ENCODE measurements at places on chromosomes 13 and 19.

GRCh38 chr19:51365211-51365964, 800 bp downstream of the ETFB start:
- DNase-seq: no peak

- no peak for DNase-seq
Measured at GRCh38 chr19:57802269-57802668, 12.4 kb downstream of the ZNF552 start.

DNA sequence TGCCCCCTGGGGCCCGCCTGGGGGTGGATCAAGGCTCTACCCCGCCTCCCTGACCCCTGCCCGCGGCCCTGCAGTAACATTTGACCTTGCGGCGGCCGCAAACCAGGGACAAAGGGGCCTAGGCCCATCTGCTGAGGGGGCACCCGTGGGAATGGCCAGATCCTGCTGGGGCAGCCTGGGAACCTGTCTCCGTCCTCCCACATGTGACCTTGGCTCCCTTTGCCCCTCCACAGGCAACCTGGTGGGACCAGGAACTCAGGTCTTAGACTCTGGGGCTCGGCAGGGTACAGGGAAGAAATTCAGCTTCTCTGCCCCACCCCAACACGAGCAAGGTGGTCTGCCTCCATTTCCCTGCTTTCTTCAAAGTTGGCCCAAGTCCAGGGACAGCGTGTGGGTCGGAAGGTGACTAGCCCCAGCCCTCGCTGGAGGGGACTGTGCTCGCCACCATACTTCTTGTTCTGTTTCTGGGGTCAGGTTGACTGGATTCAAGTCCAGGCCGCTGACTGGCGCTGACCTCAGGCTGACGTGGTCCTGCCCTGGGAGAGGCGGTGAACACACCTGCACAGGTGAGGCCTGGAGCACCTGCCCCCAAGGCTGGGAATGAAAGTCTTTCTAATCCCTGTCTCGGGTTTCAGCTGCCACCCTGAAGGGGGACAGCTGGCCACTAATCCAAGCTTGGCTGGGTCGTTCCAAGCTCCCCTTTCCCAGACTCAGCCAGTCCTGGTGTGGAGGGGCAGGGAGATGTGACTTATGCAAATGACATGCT, 2.5 kb upstream of the NR2F6 start:
- DNase-seq: no peak

GRCh38 chr13:58876473-58876872, 1244.9 kb downstream of the PCDH17 start:
- no peak for DNase-seq

DNA sequence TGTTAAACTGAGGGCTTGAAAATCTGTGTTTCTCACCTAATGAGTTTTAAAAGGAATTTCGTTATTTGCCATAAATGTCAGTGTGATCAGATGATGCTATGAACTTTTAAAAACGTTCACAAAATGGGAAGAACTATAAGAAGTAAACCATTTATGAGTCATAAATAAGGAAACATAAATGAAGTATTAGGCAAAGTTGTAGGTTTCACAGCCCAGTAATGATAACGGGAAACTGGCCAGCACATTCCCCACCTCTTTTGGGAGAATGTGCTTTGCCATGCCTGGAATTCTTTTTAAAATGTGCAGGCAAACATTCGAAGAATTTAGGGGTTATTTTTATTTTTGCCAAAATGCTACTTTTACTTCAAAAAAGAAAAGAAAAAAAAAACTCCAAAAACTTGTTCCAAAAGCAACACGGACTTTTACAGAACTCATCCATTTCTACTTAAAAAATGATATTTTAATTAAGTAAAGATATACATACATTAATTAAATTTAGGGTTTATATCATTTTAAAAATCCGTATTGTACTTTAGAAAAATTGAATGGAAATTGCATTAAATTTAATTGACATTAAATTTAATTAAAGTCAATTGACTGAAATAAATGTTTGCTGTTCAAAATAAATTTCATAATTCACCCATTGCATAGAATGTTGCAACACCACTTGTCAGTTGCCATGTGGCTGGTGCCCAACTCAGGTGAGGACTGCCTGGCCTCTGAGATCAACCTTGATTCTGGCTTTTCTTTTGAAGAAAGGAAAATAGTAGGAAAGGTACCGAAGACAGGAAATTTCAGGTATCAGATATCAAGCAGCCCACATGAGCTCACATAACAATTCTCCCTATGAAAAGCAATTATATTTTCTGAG, 1198.5 kb downstream of the EFNB2 start:
- DNase-seq: no peak

- DNase-seq: no peak
Measured at GRCh38 chr13:44435919-44436510, 62.4 kb downstream of the SERP2 start.

GRCh38 chr13:28611654-28612131, 47.2 kb upstream of the POMP start:
- DNase-seq: no peak

DNA sequence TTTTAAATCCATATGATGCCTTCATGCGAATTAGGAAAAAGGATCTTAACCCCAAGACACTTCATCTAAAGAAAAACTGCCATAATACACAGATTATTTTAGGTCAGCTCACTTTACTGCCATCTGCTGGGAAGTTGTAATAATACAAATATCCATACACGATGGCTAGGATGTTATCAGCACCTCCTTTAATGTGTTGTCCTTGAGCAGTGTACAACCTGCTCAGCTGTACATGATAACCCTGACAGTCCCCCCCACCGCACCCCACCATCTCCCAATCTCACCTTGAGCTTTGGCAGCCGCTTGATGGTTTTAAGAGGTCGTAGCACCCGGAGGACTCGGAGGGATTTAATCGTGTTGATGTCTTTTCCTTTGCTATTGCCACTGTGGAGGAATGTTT, 112.2 kb downstream of the IER2 start:
- DNase-seq: no peak

GRCh38 chr13:26050568-26051230, 1.1 kb downstream of the SHISA2 start:
- DNase-seq: no peak

DNA sequence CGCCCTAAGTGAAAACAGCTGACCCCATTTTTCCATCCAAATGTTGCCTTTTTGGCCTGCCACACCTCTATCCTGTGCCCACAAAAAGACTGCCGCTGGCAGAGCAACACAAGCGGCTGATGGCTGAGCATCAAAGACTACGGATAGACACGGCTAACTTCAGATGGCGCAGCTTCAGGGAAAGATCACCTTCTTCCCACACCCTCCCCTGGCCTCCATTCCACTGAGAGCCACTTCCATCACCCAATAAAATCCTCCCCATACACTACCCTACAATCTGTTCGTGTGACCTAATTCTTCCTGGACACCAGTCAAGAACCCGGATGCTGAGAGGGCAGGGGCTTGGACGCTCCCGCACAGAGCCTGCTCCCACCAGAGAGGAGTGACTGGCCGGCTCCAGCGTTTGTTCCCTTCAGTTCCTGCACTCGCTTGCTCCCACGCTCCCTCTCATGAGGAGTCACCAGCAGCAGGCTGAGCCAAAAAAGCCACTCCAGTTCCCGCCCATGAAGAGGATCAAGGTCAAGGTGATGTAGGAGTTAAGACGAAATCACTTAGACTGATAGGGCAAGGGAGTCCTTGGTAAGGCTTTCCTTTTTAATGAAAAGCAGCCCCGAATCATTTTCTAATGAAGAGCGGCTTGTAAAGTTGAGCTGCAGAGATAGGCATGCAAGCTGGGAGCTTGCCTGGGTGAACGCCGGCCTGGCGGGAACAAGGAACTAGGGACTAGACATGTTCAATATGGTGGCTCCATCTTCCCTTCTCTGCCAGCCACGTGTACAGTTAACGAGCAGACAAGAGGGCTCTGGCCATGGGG, 35.7 kb downstream of the TSKS start:
- no peak for DNase-seq

DNA sequence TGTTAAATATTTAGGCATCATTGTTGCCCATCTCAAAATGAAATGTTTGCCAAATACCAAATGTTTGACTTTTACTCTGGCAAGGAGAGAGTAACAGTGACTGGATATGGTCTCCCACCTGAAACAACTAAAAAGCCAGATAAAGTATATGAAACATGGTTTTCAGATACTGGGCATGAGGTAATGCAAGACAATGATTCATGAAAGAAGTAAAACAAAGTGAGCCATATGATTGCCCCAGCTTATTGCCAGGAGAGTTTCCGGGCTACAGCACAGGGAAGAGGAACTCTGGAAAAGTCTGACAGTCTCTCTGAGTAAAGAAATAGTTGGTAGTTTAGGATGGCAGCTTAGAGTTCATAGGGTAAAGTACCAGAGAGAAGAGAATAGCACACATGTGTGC, 354.6 kb downstream of the DNAJC15 start:
- no peak for DNase-seq

- DNase-seq: no peak
Measured at GRCh38 chr19:46081928-46082727, 41.3 kb upstream of the IGFL4 start.

DNA sequence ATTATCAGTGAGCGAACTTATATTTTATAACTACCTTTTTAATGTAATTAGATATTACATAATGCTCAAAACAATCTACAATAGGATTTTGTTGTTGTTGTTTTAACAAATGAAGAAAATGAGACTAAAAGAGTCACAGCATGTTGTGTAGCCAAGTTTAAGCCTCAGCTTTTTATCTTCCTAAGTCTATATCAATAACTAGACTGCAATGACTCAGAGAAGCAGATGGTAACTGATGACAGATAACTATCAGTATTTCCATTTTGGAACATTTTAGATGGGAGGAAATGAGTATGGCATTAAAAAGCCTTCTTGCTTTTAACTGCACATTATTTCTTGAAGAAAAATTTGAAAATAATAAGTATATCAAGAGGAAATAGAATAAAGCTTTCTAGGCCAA, 825.2 kb downstream of the SLITRK1 start:
- DNase-seq: no peak

GRCh38 chr13:98771838-98772611, 19.6 kb upstream of the SLC15A1 start:
- no peak for DNase-seq

- DNase-seq: no peak
Measured at GRCh38 chr13:110302997-110303396, 4.0 kb downstream of the COL4A1 start.

- no peak for DNase-seq
Measured at GRCh38 chr13:76647550-76647949, 238.7 kb downstream of the KCTD12 start.

GRCh38 chr13:50370303-50370950, 355.2 kb downstream of the KCNRG start:
- DNase-seq: no peak

DNA sequence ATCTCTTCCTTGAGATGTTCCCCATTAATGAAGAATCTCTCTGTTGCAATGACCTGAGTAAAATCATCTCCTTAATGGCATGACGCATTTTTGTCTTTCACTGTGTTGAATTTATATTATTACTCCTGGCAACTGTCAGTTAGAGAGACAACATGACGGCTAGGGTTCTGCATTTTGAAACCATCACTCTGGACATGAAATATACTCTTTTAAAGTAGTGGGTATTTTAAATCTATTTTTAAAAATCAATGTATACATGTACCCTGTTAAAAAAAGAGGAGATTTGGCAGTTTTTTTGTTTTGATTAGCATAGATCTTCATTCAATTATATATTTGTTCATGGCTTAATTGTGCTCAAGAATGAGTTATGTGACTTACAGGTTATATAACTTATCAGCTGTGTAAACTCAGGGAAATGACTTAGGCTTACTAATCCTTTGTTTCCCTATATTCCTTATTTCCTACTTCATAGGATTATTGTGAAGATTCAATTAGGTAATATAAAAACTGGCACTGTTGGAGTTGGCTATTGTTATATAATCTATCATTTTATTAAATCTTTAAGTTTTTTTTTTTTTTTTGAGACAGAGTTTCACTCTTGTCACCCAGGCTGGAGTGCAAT, 632.0 kb upstream of the SPRY2 start:
- DNase-seq: no peak

GRCh38 chr13:71879129-71879535, 12.1 kb upstream of the DACH1 start:
- no peak for DNase-seq

- DNase-seq: no peak
Measured at GRCh38 chr13:29067306-29067945, 247.3 kb downstream of the MTUS2 start.

DNA sequence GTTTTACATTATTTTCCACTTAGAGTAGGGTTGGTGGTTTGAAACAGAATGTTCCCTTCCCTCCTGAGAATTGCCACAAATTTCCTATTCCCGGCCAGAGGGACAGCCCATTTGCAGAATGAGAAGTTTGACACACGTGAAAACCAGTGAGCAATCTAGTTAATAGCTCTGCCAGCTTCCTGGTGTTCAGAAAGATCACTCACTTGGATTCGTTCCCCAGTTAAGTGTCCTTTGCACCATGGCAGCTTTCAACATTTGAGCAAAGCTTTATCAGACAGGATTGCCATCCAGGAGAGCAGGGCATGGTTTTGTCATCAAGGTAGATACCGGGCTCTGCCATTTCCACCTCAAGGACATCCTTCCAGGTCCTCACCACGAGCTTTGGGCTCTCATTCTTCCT, 28.2 kb downstream of the RASL11A start:
- no peak for DNase-seq

DNA sequence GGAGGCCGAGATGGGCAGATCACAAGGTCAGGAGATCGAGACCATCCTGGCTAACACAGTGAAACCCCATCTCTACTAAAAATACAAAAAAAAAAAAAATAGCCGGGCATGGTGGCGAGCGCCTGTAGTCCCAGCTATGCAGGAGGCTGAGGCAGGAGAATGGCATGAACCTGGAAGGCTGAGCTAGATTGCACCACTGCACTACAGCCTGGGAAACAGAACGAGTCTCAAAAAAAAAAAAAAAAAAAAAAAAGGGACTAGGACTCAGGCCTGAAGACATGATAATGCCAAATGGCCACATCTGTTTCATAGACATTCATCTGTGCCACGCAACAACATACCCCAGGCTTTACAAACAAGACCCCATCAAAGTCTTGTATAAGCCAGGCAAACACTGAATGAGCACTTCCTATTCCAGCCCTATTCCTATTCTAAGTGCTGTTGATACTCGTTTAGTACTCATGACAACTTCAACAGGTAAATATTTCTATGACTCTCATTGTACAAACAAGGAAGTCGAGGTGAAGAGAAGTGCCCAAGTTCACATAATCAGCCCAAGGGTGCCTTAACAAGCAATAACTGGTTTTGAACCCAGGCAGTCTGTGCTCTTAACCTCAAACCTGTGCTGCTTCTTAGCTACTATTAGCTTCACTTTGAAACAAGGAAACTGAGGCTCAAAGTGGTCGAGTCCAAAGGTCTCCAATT, 1.7 kb downstream of the B9D2 start:
- no peak for DNase-seq

DNA sequence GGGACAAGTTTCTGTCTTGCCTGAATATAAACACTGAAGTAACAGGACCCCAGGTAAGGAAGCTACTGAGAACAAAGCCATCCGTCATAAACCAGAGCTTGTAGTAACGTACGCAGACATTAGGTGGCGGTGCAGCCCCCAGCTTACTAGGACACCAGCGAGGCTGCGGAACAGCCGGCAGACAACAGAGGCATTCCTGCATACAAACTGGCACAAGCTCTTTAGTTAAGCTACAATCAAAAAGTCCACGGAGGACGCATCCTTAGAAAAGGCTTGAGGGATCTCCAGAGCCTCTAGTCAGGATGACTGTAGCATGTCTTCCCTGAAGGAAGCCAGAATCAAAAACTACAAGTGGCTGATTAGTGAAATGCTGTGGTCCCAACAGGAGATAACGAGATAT, 26.2 kb downstream of the ZNF160 start:
- peak; percentile 83 for DNase-seq

GRCh38 chr19:1028062-1028926, 1.9 kb downstream of the CNN2 start:
- DNase-seq: no peak

- DNase-seq: no peak
Measured at GRCh38 chr13:51778392-51778791, 25.6 kb downstream of the DHRS12 start.
